Small intestine (tissue), 16 donors: ENCODE measurements at places on chromosomes 7 and 10. TPM values are rescaled to one million over a fixed set of nuclear protein-coding genes. Genes with fewer than 3 reads are reported as not detected.

CLRN3 gene
- polyA plus RNA-seq = 150 TPM

SPDYE1 gene
- not detected for polyA plus RNA-seq

ZPBP gene
- polyA plus RNA-seq = not detected

COBL gene
- 40.3 TPM for polyA plus RNA-seq

CUBN gene
- not detected for polyA plus RNA-seq

OR2A5 gene
- not detected for polyA plus RNA-seq

MYPN gene
- polyA plus RNA-seq = under 0.01 TPM

AGR2 gene
- polyA plus RNA-seq = 79.2 TPM

PGAM2 gene
- 5.7 TPM for polyA plus RNA-seq

DNA sequence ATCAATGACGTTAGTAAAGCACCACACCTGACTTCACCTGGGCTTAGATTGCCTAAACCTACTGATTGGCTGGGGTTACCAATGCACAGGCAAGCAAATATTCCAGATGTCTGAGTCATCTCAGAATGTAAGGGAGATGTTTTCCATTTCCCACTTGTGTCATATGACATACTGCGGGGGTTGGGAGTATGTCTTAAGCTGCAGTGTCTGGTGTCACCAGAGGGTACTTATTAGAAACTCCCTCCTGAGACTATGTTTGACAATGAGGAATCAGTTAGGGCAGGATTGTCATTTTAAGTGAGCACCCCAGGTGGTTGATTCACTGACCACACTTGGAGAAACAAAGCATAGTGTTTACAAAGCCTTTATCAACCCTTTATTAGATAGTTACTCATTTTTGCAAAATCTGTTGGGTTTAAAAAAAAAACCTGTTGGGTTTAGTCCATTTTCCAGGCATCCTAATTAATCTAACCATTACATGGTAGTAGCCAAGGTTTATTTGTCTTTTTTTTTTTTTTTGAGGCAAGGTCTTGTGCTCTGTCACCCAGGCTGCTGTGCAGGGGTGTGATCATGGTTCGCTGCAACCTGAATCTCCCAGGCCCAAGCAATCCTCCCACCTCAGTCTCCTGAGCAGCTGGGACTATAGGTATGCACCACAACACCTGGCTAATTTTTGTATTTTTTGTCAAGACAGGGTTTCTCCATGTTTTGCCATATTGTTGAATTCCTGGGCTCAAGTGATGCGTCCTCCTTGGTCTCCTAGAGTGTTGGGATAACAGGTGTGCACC, 72.5 kb downstream of the CDK6 start:
- DNase-seq = peak; percentile 53

DNA sequence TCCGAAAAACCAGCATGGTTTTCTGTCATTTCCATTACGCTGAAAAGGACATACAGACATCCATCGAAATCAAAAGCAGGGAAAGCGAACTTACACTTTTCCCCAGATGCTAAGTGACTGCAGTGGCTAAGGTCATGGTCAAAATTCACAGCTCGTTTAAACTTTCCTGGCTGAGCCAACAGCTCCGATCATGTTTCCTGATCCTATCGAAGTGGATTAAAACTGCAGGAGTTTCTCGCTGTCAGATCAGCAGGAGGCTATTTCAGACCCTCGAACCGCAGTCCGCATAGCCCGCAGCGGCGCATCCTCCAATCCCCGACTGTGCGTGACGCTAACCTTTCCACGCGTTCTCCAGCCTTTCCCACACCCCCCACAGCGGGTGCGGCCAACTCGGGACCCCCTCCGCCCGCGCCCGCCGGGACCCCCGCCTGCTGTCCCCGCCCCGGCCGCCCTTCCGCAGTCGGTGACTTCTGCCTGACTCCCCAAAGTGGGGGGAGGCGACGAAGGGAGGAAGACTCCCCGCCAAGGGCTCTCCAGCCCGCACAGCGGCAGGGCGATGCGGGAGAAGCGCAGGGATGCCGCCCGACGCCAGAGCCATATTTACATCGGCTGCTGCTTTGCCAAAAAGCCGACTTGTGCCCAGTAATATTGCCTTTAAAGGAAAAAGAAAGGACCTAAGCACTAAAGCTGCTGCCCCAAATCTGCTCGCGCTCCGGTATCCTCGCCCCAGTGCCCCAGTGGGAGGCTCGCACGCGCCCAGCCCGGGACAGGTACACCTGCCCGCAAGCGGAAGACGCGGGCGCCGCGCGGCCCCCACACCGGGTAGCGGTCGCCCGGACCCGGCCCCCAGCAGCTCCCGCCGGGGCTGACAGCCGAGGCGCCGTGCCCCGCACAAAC, 1.2 kb downstream of the PIP4K2A start:
- peak; percentile 15 for DNase-seq

DNA sequence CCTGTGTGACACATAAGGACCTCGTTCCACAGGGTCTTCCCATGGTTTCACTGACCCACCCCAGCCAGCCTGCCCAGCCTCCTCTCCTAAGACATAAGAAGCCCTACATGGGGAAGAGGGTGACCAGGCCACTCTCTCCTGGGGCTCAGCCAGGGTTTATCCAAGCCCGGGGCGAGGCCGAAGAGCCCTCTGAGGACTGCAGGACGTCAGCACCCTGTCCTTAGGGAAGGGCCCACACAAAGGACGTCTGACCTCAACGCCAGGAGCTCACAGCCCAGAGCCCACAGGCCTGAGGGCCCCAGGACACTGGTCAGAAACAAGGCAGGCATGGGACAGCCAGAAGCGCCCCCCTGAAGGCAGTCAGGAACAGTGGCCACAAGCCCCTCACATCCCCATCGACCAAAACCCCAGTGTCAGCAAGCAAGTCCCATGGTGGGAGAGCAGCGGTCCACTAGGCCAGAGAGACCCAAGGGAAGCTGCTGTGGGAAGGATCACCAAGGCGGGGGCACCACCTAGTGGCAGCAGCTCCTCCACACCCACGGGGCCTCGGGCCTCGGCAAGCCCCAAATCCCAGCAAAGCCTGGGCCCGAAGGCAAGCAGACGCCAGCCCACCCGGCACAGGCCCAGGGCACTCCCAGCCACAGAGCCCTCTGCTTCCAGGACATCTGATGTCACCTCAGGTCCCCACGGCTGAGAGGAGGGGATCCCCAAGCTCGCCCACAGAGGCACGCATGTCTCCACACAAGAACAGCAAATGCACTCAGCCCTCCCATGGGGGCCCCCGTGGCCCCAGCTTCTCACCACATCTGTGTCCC, 23.4 kb downstream of the MAD1L1 start:
- DNase-seq = peak; percentile 23

DNA sequence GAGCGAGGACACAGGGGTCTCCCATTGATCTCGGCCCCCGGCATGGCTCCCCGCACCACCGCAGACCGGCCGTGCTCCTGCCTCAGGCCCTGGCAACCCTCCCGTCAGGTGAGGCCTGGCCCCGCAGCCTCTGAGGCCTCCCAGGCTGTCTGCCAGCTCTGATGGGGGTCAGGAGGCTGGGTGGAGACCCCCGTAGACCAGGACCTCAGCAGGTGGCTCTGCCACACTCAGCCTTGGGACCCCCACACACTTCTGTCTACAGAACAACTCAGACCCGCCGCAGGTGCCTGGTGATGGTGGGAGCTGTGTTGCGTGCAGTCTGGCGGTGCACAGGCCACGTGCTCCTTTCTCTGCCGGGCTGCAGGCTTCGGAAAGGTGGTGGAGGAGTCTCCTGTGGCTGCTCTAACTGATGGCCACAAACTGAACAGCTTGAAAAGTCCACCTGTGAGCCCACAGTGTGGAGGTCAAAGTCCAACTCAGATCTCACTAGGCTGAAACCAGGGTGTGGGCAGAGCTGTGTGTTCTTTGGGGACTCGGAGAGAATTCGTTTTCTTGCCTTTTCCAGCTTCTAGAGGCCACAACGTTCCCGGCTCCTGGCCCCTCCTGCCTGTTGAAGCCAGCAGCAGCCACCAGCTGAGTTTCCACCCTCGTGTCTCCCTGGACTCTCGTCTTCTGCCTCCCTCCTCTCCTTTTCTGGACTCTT, 62.5 kb downstream of the PWWP2B start:
- DNase-seq = peak; percentile 86

DNA sequence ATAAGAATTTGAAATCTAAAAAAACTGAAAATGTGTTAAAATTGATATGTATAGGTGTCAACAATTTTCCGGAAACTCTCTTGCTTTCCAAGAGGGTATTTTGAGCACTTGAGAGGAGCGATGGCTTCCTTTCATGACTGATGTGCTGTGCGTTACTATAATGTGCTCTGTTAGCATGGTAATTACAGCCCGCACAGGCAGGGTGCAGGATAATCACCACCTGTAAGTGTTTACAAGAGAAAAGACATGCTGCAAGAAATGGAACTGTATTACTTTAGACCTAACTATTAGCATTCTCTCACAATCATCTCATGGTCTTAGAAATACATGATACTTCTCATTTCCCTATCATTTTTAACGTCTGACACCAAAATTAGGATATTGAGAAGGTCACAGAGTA, 92.4 kb upstream of the ADARB2 start:
- DNase-seq = no peak

GRCh38 chr10:45399113-45399512, 25.1 kb downstream of the ALOX5 start:
- no peak for DNase-seq

DNA sequence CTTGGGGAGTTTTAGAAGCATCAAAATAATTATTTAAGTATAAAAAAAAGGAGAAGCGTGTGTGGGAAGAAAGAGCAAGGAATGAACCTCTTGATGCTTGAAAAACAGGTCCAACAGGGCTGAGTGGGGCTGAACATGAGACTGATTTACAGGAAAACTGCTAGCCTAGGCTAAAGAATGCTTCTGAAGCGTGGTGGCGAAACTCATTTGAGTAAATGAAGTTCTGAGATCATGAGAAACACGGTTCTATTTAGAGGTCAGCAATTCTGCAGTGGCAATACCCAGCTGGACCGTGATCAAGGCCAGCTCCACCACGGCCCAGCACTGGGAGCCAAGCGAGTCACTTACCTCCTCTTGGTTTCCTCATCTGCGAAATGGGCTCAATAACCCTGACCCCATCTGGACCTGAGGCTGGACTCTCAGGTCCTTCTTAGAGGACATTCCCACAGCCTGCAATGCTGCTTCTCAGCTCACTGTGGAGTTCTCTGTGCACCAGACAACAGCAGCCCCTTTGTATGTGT, 140.1 kb upstream of the ADAM12 start:
- no peak for DNase-seq

GRCh38 chr10:97975598-97975997, 54.8 kb downstream of the CRTAC1 start:
- DNase-seq = no peak

- no peak for DNase-seq
Observed at GRCh38 chr10:109467551-109467950, 455.8 kb downstream of the XPNPEP1 start.

- peak; percentile 20 for DNase-seq
Observed at GRCh38 chr7:100247152-100247757, 27.5 kb downstream of the PVRIG start.

GRCh38 chr7:6675807-6676405, 30.8 kb downstream of the ZNF12 start:
- DNase-seq = no peak

DNA sequence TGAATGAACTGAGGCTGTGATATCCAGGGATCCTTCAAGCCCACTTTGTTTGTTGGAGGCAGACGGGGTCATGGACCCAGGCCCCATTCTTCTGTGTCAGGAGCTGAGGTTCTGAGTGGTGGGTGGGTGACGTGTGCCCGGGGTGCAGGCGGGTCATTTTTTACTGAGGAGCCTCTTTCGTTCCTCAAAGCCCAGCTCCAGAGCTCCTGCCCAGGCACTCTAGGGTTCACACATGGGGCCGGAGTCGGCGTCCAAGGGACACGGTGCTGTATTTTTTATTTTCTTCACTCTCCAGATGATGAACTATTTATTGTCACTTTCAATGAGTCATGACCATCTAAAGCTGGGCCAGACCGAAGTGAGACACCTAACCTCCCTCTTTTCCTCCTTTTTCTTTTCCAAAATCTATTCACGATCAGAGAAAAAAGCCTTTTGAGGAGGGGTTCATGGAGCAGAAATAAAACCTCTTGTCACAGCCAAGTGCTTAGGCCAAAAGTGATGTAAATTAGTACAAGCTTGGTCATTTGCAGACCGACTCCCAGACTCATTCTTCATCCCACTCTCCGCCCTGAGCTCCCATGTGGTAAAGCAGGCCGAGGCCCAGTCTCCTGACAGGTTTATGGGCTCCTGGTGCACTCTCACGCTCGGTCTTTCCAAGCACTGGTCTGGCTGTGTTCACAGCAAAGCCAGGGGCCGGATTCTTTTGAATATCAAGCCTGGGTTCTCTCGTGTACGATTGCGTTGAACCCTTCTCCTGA, 41.4 kb upstream of the PITRM1 start:
- no peak for DNase-seq

GRCh38 chr10:122464586-122464985, 3.2 kb downstream of the HTRA1 start:
- no peak for DNase-seq

- no peak for DNase-seq
Observed at GRCh38 chr10:127399668-127400067, 149.4 kb upstream of the NPS start.

- DNase-seq = no peak
Observed at GRCh38 chr7:107471292-107472070, 1.6 kb downstream of the GPR22 start.

- no peak for DNase-seq
Observed at GRCh38 chr10:70571636-70572439, 30.7 kb downstream of the PRF1 start.

DNA sequence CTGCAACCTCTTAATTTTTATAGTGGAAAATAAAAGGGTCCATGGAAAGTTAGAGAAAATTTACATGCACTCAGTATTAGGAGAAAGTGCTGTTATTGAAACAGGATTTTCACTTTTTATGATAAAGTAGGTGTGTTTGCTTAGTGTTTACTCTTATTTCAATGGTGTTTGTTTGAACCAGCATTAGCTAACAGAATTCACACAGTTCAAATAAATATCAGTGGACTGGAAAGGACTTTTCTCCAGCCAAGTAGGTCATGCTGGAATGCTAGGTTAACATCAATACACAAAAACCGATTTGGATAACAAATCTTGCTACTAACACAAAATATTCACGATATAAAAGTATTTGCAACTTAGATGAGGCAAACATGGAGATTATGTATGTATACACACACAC, 49.4 kb upstream of the BET1 start:
- no peak for DNase-seq

- DNase-seq = no peak
Observed at GRCh38 chr10:92850185-92850584, 1.9 kb downstream of the EXOC6 start.

DNA sequence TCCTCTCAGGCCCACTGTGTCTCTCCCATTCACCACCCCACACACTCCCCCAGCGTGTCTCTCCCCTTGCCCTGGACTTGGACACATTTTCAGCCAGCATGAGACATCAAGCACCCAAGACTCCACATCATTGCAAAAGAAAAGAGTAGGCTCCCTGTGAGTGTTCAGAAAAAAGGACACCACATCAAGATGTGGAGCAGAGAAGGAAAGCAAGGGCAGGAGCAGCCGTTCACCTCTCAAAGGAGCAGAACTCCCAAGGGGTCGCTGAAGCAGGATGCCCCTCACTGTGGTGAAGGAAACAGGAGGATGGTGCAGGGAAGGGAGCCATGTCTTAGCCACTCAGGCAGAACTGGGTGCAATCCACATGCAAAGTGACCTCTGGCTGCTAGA, 89.9 kb upstream of the MACROH2A2 start:
- no peak for DNase-seq

DNA sequence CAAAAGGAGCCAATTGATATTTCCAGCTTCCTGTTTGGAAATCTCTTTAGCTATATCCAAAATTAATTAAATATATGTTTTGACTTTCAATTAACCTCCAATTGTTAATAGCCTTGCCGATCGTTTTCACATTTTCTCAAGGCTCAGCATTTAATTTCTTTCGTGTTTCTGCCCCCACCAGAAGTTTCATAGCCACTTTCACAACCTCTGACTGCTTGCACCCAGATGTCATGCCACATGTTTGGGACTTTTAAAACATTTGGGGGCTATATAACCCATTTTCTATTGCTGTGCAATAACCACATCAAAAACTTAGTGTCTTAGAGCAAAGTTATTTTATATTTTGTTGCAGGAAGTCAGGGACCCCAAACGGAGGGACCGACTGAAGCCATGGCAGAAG, 510.6 kb upstream of the CNTNAP2 start:
- no peak for DNase-seq
